ENCODE measurements at places on chromosomes 12 and 14.

DNA sequence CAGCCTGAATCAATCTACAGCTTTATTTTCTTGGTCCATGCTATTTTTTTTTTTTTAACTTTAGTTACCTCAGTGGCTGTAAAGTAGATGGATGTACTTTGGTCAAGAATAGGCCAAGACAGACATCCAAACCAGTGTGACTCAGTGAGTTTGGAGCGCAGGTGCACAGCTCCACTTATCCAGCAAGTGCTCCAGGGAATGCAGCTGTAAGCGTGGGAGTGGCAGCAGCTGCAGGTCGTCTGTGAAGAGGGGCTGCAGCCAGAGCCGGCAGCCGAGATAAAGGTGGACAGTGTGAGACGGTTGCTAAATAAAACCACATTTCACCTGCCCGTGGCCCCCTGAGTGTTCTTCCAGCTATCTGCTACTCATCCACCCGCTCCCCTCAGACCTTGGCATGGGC, 1018.7 kb downstream of the AACS start:
- no peak for DNase-seq

- DNase-seq: no peak
Measured at GRCh38 chr12:48678551-48679185, 3.4 kb downstream of the KANSL2 start.

GRCh38 chr12:7433276-7433822, 10.6 kb downstream of the CD163L1 start:
- peak; percentile 86 for DNase-seq

- DNase-seq: no peak
Measured at GRCh38 chr14:34379816-34380470, 82.1 kb downstream of the SPTSSA start.

DNA sequence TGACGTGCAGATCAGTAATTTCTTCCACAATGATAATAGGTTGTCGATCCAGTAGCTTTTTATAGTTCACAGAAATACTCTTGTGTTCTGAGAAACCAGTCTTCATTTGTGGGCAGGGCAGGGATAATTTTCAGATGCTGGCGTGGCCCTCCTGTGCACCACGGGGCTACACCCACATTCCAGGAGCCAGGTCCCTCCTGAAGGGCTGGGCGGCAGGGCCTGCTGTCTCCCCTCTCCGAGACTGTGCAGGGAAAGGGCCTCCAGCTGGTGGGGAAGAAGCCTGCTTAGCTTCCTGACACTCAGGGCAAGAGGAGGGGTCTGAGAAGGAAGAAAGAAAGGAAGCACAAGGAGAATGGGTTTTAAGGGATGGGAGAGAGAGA, 94.9 kb downstream of the ADGRD1 start:
- DNase-seq: no peak

DNA sequence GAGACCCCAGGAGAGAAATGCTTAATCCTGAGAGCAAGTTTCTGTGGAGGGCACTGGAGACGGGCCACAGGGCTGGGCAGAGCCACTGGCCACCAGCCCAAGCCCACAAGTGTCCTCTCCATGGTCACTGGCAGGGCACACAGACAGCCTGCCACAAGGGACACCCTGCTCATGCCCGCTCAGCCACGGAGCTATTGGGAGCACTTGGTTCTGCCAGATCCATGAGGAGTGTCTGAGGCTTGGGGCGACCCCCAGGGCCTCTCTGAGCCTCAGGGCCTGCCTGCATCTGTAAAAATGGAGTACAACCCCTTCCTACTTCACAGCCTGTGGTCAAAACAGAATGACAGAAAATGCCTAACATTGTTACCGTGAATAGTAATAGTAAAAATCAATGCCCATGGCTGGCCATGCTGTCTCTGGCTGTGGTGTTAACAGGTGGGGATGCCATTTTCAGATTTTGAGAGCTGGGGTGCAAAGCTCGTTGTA, 3.2 kb downstream of the PGF start:
- DNase-seq: no peak

- DNase-seq: no peak
Measured at GRCh38 chr12:4849115-4849541, 60.6 kb upstream of the KCNA1 start.

GRCh38 chr12:62210422-62210821, 49.8 kb upstream of the USP15 start:
- peak; percentile 37 for DNase-seq

DNA sequence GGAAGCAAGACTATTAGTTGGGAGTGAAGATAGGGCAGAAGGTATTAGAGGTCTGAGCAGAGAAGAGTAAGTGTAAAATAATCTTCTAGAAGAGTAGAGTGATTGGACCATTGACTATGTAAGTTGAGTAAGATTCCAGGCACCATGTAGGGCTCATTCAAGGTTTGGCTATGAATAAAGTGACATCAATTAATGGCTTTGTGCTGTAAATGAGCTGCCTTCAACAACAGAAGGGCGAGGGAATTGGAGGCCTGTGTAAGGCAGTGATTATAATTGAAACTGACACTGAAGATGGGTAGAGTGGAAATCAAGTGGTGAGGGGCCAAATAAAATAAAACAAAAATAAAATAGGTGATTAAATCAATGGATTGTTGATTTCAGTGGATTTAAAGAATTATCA, 26.4 kb downstream of the PTPRQ start:
- no peak for DNase-seq
